ENCODE measurements at places on chromosomes 3 and 15.

DNA sequence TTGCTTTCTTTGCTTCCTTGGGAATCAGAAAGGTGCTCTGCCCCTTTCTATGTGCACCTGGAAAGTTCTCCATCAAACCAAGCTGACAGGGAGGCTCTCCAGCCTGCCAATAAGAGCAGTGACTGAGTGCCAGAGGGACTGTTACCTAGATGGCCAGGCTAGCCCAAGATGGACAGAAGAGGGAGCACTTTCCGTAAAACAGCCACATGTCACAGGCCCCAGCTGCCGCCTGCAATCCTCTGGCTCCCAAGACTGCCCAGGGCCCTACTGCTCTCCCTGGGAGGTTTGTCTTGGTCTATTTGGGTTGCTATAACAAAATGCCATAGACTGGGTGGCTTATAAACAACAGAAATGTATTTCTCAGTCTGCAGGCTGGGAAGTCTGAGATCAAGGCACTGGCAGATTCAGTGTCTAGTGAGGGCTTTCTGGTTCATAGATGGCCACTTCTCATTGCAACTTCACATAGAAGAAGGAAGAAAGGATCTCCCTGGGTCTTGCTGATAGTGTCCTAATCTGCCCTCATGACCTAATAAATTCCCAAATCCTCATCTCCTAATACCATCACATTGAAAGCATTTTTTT is 72.3 kb downstream of the TAMM41 start:
- peak; percentile 35 for DNase-seq

DNA sequence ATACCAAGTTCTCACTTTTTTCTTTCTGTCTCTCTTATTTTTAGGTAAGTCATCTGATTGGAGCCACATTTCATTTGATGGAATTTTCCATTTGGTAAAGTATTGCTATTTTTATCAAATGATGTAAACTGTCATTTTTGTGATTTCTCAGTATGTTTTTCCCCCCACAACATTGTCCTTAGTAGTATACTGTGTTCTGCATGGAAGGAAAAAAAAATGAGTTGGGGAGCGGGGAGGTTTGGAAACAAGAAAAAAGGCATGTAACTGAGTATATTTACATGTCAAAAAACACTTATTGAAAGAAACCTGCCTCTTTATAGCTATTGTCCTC is 104.2 kb downstream of the FILIP1L start:
- no peak for DNase-seq

DNA sequence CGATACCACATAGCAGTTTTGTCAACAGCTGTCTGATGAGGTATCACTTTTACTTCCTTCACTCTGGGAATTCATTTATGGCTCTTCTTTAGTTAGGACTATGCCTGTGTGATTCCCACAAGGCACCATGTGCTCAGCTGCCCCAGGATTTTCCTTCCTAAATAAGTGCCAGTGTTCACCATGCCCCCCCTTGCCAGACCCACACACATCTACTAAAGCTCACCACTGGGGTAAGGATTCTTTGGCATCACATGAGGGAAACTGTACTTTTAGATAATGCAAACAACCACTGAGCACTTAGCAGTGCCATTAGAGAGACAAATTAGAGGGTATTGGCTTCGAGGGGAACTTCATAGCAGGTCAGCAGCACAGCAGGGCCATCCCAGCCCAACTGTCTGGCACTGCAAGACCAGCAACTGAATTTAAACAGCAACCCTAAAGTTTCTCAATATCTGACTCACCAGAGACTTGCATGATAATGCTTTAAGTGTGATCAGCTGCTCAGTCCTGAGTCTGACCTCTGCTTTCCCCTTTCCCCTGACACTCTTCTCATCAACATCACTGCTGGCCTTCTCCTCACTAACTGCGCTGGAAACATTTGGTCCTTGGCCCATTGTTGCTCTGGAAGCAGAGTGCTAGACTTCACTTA is 114.3 kb downstream of the STAC start:
- DNase-seq, result no peak

- DNase-seq, result no peak
Measured at GRCh38 chr15:70473581-70474370, 289.6 kb downstream of the UACA start.
